ENCODE measurements at places on chromosomes 12 and 14.

GRCh38 chr14:78904094-78904493 lies 733.9 kb downstream of the NRXN3 start:
- DNase-seq = no peak

DNA sequence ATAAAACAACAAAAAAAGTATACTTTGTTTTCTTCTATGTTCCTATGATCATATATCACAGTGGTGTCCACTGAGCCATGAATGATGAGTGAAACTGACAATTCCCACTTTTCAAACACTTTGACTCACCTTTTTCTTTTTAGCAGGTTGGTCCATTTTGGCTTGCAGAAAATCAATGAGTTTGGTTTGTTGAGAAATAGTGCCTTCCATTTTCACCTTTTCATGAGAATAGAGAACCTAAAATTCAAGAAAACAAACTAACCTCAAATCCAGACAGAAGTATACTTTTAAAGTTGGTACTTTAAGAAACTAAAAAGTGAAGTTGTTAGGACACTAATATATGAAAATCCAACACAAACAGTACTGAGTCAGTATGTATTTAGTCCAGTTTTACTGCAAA lies 52.4 kb downstream of the PRKAB1 start:
- DNase-seq = no peak

GRCh38 chr12:131213896-131214442 lies 260.3 kb downstream of the ADGRD1 start:
- no peak for DNase-seq

DNA sequence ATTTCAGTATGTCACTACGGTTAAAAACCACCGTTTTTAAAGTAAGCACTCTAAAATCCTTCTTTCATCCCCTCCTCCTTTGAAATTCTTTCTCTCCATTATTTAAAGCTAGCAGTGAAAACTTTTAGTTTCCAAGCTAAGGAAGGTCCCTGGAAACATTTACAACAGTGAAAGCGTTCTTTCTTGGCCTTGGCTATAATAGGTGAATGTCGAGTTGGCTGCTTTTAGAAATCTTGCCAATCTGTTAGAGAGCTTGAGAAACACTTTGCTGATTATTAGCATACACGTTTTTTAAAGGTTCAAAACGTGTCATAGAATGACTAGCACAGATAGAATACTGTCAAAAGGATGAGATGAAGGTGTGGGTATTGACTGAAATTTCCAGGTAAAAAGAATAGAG lies 83.4 kb downstream of the PPP2R5E start:
- DNase-seq = no peak

GRCh38 chr14:20456971-20457370 lies 1.9 kb downstream of the APEX1 start:
- DNase-seq = no peak

DNA sequence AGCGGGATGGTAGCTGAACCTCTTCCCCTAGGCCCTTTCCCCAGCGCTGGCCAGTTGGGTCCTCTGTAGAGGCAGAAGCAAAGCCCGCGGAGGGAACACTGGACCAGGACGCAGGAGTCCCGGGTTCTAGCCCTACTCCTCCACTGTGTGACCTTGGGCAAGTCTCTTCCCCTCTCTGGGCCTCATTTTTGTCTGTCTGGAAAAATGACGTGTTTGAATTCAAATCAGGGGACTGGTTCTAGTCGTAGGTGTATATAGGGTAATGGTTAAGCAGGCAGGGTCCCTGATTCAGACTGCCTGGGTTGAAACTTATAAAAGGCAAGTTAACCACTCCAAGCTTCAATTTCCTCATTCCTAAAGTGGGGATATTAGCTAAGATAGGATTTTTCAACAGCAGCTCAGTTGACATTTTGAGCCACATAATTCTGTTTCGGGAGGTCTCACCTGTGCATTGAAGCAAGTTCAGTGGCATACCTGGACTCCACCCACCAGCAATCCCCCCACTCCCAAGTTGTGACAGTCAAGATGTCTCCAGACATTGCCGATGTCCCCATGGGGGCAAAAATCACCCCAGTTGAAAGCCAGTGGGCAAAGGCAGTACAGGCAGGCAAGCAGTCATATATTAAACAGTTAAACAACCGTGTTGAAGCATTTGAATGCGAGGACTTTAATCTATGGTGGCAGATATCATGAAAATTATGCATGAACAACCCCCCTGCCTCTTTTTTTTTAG lies 899 bp downstream of the TPCN1 start:
- no peak for DNase-seq

DNA sequence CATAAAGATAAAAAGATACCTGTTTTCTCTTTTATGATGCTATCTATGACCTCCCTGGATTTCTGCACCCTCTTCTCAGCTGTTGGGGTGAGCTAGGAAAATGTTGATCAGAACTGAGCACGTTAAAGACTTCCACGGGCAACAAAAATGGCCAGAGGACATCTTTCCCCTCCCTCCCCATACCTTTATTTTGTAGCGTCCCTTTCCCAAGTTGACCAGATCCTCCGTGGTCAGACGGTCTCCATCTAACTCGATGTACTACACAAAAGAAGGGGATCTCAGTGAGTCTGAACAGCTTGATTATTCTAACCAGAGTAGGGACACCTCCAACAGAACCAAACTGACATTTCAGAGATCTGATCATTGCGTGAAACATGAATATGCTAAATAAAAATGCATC lies 2.2 kb downstream of the HAL start:
- DNase-seq = no peak

GRCh38 chr12:20000229-20000849 lies 368.0 kb upstream of the PDE3A start:
- DNase-seq = no peak

Measured in retinal pigment epithelial cell (primary cell).